ENCODE measurements at places on chromosomes 1 and 21.

DNA sequence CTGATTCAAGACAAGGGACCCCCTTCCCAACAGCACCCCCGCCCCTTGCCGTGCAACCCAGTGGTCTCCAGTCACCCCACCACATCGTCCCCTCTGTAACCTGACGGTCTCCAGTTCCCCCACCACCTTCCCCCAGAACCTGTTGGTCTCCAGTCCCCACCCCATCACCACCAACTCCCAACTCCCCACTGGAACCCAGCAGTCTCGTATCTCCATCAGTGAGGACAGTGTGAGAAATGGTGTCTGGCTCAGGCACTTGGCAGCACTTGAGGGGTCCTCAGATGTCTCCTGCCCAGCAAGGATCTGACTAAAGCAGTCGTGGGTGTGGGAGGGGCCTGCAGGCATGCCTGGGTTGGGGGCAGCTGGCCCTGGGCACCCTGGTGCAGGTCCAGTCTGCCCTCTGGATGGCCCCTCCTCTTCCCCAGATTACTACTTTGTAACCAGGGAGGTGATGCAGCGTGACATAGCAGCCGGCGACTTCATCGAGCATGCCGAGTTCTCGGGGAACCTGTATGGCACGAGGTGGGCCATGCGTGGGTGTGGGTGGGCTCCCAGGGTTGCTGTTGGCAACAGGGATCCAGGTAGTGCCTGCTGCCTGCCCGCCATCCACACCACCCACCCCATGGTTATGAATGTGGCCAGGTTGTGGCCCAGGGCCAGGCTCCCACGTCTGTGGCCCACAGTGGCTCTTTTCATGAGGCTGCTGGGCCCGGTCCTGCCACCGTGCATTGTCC is 3.1 kb upstream of the GJC2 start:
- DNase-seq = no peak

- no peak for DNase-seq
Measured at GRCh38 chr1:155931332-155932038, 2.7 kb downstream of the KHDC4 start.

DNA sequence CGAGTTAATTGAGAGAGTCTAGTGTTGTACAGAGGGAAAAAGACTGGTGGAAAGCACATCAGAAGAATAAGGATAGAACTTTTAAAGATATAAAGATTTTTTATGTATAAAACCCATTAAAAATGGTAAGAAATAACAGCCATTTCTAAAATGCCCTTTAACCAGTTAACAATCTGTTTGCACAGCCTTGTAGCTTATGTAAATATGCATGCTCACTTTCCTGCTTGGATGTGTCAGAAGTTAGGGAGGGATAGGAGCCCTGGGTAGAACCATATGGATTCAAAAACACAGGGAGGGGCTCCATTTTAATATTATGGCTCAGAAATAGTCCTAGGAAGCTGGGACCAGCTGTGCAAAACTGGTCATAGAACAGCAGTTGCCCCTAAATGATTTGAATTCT is 4.5 kb upstream of the EDEM3 start:
- no peak for DNase-seq

GRCh38 chr1:13700521-13701270 is 708 bp downstream of the PRDM2 start:
- DNase-seq = peak; percentile 24

- DNase-seq = no peak
Measured at GRCh38 chr1:178072326-178072725, 21.6 kb upstream of the RASAL2 start.

DNA sequence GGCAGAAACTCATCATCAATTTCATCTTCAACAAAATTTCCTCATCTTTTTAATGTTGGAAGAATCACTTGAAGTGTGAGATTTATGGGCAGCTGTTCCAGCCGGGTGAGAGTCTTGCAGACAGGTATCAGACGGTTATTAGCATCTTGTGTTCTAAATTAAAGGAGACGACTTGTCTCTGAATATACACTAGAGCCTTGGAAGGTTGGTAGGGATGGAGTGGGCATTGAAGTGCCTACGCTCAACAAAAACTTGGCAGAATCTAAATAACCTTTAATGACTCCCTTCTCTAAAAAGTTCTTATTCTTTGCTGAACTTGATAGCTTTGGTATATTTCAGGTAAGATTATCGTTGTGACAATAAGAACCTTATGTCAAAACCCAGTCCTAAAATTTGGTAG is 111.5 kb upstream of the MAGI3 start:
- DNase-seq = no peak

- DNase-seq = no peak
Measured at GRCh38 chr1:4129693-4130092, 229.6 kb upstream of the C1orf174 start.

DNA sequence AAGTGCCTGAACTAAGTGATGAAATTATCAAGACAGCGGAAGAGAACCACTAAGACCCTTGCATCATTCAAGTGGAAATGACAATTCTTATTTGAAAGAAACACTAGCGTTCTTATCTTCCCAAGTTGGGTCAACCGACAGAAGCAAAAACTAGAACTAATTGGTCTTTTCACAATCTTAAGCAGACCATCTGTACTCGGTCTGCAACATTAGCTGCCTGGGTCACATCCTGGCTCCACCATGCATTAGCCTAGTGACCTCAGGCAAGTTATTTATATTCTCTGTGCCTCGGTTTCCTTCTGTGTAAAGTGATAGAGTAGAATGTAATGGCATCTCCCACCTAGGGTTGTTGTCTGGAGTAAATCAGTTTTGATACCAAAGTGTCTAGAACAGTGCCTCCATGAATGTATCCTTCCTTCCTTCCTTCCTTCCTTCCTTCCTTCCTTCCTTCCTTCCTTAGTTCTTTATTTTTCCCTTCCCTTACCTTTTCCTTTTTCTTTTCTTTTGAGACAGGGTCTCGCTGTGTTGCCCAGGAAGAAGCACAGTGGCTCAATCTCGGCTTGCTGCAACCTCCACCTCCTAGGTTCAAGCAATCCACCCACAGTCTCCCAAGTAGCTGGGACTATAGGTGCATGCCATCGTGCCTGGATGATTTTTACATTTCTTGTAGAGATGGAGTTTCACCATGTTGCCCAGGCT is 6.0 kb downstream of the COLGALT2 start:
- DNase-seq = no peak

- DNase-seq = no peak
Measured at GRCh38 chr1:116493484-116494352, 77.1 kb downstream of the CD58 start.

DNA sequence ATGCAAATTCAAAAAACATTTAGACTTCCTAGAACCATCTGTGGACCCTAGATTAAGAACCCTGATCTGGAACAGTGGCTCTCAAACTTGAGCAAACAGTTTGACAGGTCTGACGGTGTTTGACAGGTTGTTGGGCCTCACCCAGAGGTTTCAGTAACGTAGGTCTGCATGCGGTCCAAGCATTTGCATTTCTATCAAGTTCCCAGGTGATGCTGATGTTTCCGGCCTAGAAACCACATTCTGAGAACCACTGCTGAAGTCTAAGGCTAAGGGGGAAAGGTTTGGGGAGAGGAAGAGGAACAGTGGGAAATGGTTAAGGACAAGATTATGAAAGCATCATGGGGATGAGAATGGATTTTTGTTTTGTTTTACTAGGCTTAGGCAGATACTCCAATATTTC is 48.6 kb downstream of the MDM4 start:
- DNase-seq = no peak

DNA sequence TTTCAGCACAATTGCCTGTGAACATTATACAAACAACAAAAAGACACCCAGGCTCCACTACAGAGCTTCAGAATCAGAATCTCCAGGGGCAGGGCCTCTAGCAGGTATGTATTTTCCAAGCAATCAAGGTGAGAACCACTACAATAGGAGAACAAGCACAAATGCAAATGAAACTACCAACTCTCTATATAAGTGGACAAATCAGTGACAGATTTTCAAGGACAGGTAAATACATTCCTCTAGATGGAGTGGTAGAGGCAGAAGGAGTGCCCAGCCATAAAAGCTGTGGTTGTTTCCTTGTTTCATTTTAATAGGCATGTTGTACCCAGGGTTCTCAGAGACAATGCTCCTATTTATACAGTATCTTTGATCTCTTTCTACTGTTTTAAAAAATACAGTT is 20.1 kb upstream of the CCDC17 start:
- peak; percentile 59 for DNase-seq

- no peak for DNase-seq
Measured at GRCh38 chr21:17501107-17502006, 11.5 kb upstream of the CXADR start.

DNA sequence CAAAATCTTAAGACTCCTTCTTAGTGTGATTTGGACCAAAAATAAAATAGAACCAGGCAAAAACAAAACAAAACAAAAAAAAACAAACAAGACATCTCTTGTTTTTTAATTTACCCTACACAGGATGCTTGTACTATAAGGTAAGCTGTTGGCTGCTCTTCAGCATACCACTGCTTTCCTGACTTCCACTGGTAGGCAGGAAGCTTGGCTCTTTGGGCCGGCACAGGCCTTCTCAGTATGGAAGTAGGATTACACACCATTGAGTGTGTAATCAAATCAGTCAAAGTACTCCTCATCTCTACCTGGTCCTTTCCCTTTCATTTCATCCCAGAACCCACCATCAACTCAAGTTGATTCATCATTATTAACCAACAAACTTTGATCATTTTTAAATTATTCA is 61.9 kb upstream of the RGS1 start:
- no peak for DNase-seq

DNA sequence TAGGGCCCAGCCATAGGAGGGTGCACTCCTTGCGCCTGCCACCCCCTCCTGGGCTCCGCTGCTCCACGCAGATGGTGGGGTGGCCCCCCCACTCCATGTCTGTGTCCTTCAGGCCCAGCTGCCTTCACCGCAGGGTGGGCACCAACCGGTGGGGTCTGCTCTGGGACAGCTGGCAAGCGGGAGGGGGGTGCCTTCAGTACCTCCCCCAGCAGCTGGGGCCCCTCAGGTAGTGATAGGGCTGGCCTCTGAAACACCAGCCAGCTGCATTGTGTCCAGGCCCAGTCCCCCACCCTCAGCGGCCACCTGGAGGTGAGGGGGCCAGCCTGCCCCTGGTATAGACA is 360 bp downstream of the GJC2 start:
- DNase-seq = no peak

DNA sequence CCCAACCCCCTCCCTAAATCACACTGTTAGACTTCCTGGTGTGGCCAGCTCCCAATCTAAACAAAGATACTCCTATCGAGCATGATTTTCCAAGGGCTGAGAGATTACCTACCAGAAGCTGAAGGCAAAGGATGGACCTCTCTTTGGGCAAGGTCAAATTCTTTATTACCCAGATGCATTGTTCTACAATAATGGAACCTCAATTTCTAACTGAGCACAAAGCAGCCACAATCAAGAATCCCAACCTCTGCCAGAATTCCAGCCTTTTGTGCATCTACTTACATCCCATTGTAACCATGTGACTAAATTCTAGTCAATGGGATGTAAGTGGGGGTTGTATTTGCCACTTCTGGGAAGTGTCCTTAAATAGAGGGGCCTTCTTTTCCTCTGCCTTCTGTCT is 24.9 kb upstream of the VPS26C start:
- DNase-seq = no peak

DNA sequence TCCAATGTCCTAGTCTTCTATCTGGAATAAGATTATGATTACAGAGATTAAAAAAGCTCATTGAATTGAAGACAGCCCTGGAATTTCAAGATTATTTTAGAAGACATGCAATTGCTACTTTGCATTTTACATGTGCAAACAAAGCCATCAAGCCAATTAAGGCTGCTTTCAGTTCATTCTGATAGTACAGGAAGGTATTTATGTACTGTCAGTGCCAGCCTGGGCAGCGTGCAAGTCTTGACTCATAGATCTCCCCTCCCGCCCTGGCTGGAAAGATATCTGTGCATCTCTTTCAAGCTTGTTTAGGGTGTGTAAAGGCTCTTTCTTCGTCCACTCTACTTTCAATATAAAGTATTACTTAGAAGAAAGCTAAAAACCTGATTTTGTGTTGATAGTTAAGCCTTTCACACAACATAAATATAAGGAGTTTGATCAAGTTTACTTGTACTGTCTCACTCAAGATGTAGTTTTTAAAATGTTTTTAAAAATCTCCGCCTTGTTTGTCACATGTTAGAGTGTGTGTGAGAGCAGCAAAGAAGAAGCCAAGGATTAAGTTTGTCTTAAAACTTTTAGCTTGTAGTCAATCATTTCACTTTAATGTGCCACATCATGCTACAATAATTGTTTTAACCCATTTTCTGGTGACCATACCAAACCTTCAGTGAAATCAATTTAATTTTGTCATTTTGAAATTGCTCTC is 13.6 kb upstream of the LYPLAL1 start:
- no peak for DNase-seq

- DNase-seq = no peak
Measured at GRCh38 chr1:9078015-9078751, 8.7 kb upstream of the SLC2A5 start.

GRCh38 chr1:25732821-25733220 is 67.2 kb upstream of the SELENON start:
- no peak for DNase-seq

DNA sequence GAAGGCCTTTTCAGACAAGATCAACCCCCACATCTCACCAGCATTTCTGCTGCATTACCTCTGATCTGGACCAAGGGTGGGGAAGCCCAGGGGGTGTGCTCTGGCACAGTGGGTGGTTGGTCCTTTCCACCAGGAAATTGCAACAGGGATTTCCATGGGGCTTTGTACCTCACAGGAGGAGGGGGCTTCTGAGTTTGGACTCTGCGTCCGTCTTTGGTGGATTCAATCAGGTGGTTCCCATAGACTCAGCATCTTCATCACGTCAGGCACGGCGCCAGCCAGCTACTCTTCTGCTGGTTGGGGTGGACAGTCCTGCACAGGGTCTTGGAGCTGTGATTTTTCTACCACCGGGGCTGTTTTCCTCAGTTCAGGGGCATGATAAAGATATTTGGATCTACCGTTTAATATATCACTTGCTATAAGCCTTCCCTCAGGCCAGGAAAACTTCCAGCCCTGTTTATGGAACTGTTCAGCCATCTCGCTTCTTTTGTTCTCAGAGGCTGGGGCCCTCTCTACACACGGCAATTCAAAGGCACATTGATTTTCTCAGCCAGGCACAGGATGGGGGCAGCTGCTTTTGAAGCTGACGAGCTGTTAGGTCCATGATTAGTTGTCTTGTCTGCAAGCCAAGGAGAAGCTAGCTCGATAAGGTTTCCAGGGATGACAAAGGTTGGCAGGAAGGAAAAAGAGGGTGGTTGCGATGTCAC is 467.3 kb downstream of the CAMTA1 start:
- DNase-seq = no peak

GRCh38 chr1:45026446-45026845 is 14.4 kb downstream of the UROD start:
- DNase-seq = no peak

DNA sequence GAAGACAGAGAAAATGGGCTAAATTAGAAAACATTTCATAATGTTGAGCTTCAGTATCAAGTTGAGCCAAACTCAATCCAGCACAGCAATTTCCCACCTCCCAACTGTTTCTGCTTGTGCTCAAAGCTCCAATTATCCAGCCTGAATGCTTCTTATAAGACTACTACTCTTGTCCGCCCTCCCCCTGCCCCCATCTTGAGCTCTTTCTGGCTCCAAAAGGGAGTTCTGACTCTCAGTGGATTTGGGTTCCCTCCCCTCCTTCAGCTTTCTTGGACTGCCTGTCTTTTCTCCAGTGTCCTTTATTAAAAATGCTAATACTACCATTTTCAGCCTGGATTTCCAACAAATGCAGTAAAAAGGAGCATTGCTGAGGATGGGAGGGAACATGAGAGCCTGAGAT is 174.8 kb downstream of the ASTN1 start:
- no peak for DNase-seq

- DNase-seq = no peak
Measured at GRCh38 chr1:11157867-11158266, 31.3 kb upstream of the ANGPTL7 start.

- peak; percentile 5 for DNase-seq
Measured at GRCh38 chr1:14850563-14850962, 252.1 kb downstream of the KAZN start.

GRCh38 chr1:197081117-197081753 is 14.2 kb upstream of the F13B start:
- no peak for DNase-seq
